ENCODE measurements at places on chromosomes 11 and 22. TPM values are rescaled to one million over a fixed set of nuclear protein-coding genes. Genes with fewer than 3 reads are reported as not detected.
A peak's percentile ranks its signal among the peaks of the same experiment; 100 is the strongest.

KLHL35 gene
- 1.3 TPM for total RNA-seq

P4HA3 gene
- 3.1 TPM for total RNA-seq

DNA sequence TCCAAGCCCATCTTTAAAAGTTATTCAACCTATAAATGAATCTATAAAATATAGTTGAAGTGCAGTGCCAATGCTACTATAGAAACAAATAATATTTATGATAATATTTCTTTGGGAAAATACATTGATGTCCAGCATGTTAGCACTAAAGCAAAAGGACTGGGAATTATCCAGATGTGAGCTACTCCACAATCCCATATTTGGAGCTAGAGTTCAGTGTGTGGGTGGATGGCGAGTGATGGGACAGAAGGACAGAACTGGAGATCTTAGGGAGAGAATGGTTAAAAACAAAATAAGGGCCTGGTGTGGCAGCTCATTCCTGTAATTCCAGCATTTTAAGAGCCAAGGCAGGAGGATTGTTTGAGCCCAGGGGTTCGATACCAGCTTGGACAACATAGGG lies 216.8 kb downstream of the TMEM135 start:
- no peak overlapping the region for H3K27ac ChIP-seq
- no peaks in the 10 kb centered on the region for H3K27me3 ChIP-seq
- no peaks in the 10 kb centered on the region for H3K36me3 ChIP-seq
- no peak for DNase-seq
- no peak overlapping the region for H3K4me3 ChIP-seq

DNA sequence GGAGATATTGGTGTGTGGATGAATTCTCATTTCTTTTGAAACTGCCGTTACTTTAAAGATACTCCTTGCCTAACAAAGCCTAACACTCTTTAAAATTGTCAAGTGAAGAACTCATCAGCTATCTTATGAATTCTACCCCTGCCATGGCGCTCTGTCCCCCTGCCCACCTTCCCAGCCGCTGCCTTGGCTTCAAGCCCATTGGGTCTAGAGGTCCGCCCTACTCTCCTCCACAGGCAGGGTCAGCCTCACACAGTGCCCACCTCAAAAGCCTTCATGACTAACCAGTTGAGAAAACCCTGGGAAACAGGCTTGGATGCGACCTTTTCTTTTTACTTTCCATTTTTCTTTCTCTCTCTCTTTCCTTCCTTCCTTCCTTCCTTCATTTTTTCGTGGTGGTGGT lies 128.6 kb downstream of the RRAS2 start:
- no peak overlapping the region for H3K27ac ChIP-seq
- H3K27me3 ChIP-seq = no peaks in the 10 kb centered on the region
- no peaks in the 10 kb centered on the region for H3K36me3 ChIP-seq
- DNase-seq = no peak
- H3K4me1 ChIP-seq = no peaks in the 10 kb centered on the region
- H3K4me3 ChIP-seq = no peak overlapping the region

DNA sequence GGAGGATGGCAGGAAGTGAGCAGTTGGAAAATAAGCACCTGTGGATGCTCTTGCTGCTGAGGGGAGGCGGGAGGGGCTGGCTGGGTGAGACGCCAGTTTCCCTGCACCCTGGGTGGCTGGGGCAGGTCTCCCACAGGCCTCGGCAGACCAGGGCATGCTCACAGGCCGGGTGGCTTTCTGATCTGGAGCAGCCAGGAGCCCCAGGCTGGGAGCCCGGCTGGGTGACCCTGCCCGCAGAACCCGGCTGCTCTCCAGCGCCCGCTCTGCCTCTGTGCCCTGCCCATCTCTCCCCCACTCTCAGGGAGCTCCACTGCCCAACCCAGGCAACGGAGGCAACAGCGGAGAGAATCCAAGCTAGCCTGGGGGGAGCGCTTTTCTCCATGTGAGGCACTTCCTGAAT lies 24.6 kb downstream of the DCPS start:
- no peaks in the 10 kb centered on the region for H3K27me3 ChIP-seq
- H3K4me3 ChIP-seq = no peak overlapping the region
- DNase-seq = peak; percentile 58
- no peak overlapping the region for H3K27ac ChIP-seq
- H3K36me3 ChIP-seq = peaks cover 2% of the 10 kb centered on the region

- no peaks in the 10 kb centered on the region for H3K27me3 ChIP-seq
- no peaks in the 10 kb centered on the region for H3K36me3 ChIP-seq
- no peak overlapping the region for H3K27ac ChIP-seq
These were observed 161.7 kb downstream of the ATG16L2 start for GRCh38 chr11:72975778-72976521.

- H3K27me3 ChIP-seq = no peaks in the 10 kb centered on the region
- peak; percentile 38 for DNase-seq
- no peak overlapping the region for H3K4me3 ChIP-seq
- no peak overlapping the region for H3K27ac ChIP-seq
- H3K36me3 ChIP-seq = no peaks in the 10 kb centered on the region
- H3K4me1 ChIP-seq = no peaks in the 10 kb centered on the region
These were observed 441.1 kb downstream of the TBC1D22A start for GRCh38 chr22:47203554-47203991.

MUC6 gene
- not detected for total RNA-seq

Measured in aorta (tissue), 5 donors.